T-helper 1 cell (primary cell): ENCODE measurements at places on chromosomes 4 and X.

GRCh38 chr4:11415409-11416070 is 13.2 kb downstream of the HS3ST1 start:
- DNase-seq = no peak

- no peak for DNase-seq
Observed at GRCh38 chr4:138978600-138978999, 37.0 kb upstream of the NOCT start.

DNA sequence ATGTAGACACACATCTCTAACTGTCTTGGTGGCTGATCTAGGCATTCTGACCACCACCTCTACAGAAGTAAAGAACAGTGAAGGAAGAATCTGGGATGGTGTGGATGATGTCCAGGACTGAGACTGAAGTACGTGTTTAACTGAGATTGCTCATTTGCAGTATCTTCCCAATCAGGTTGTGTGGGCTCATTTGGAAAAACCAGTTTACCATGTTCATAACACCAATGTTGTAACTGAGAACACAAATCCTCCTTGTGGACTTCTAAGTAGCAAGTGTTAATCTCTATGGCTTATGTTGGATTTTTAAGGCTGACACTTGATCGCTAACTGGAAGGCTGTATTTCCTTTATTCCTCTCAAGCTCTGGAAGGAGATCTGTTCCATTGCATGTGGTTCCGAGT is 144.7 kb downstream of the ZNF518B start:
- DNase-seq = no peak

GRCh38 chr4:31187979-31188378 is 467.8 kb downstream of the PCDH7 start:
- DNase-seq = no peak

DNA sequence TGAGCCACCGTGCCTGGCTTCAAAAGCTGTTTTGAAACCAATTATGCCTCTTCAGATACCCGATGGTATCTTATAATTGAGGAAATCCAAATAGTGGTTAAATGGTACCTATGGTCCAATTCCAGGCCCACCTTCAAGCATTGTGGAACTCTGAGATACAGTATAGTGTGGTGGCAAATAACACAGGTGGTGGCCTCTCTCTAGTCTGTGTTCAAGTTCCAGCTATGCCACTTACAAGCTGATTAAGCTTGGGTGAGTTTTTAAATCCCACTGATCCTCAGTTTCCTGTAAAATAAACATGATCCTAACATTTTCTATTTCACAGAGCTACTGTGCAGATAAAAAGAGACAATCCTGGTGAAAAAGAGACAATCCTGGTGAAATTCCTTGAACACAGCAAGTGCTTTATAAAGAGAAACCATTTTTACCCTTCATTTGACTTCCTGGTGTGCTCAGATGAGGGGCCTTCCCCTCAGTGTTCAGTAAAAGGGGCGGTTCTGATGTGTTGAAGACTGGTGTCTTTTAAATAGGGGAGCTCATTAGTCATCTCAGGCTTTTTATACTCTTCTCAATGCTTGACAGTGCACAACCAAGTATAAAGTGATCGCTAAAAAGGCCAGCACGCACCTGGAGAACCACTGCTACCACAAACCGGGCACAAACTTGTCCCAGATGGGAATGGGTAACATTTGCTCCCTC is 30.8 kb upstream of the CD40LG start:
- no peak for DNase-seq

DNA sequence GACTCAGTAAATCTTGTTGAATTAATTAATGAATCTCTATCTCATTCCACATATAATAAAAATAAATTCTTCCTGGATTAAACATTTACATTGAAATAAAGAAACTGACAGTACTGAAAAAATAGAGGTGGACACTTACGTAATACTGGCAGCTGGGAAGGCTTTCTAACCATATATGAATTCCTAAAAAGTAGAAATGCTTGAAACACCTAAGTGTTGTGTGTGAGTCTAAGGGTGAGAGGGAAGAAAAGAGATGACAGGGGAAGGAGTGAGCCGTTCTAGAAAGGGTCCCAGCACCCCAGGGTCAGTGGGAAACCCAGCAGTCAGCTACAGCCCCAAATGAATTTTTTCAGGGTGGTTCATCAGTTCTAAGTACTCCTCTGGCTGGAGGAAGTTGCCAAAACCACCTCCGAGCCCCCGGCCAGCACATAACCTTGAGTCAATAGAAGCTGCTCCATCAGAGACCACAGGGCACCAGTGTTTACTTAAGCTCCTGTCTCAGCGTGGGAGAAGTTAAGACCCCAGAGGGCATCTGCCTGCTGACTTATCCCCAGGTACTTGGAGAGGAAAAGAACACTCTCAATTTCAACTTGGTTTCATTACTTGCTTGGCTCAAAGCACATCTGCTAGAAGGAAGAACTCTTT is 18.3 kb downstream of the GAB3 start:
- DNase-seq = no peak

- no peak for DNase-seq
Observed at GRCh38 chr4:89538886-89539285, 231.3 kb upstream of the GPRIN3 start.

DNA sequence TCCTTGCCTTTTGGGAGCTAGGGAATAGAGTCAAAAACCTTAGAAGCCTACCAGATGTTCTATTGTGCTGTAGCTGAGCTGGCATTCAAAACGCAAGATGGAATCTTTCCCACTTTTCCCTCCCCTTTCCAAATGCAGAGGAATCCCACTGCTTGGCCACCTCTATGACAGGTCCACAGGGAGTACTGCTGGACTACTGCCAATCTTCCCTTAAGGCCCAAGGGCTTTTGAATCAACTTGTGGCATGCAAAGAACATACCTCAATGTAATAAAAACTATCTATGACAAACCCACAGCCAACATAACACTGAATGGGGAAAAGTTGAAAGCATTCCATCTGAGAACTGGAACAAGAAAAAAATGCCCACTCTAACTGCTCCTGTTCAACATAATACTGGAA is 139.2 kb upstream of the AGTR2 start:
- no peak for DNase-seq

GRCh38 chr4:47031011-47031678 is at the start of gene GABRB1:
GABRB1 (plus strand) TSS chr4:47031567.
- no peak for DNase-seq

DNA sequence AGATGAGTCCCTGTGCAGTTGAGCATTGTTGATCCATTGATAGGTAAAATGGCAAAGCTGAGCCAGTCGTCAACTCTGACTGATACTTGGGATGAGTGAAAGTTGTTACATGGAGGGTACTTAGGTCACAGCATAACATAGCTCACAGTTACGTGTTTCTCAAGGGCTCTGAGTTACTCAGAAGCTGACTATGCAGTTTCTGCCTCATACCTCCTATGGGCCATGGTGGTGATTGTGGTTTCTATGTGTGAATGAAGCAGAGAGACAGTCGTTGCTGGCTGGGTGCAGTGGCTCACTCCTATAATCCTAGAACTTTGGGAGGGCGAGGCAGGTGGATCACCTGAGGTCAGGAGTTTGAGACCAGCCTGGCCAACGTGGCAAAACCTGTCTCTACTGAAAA is 30.8 kb downstream of the FRMPD3 start:
- DNase-seq = no peak

- no peak for DNase-seq
Observed at GRCh38 chrX:40433160-40433559, 147.6 kb upstream of the ATP6AP2 start.

DNA sequence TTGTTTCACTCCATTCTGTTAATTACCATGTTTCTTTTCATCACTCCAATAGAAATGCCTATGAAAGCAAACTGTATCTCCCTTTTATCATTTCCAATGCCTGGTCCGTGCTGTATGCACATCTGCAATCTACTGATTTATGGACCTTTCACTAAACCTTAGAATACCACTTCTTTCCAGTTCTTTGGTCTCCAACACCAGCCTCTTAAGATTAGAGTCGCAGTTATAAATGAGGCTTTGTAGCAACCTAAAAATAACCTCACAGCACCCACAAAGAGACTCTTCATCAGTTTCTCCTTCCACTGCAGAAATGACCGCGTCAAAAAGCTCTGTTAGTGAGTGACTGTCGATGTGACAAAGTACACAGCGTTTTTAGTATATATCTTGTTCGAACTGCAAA is 282.6 kb downstream of the ADGRA3 start:
- no peak for DNase-seq

DNA sequence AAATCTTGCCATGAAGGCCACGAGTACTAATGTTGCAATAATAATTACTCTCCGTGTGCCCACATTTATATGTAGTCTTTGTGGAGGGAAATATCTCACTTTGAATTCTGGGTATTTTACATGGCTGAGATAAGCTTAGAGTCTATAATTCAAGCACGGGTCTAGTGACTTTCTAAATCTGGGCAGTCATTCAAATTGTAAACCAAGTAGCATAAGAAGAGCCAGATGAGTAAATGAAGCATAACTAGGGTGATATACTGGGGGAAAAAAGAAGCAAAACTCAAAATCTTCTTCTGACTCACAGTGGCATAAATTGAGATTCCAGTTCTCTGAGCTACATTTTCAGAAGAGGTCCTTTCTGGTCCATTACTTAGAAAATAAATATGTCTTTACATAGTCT is 53.0 kb downstream of the MAPK10 start:
- DNase-seq = no peak

- no peak for DNase-seq
Observed at GRCh38 chr4:138405466-138405891, 163.3 kb upstream of the SLC7A11 start.

DNA sequence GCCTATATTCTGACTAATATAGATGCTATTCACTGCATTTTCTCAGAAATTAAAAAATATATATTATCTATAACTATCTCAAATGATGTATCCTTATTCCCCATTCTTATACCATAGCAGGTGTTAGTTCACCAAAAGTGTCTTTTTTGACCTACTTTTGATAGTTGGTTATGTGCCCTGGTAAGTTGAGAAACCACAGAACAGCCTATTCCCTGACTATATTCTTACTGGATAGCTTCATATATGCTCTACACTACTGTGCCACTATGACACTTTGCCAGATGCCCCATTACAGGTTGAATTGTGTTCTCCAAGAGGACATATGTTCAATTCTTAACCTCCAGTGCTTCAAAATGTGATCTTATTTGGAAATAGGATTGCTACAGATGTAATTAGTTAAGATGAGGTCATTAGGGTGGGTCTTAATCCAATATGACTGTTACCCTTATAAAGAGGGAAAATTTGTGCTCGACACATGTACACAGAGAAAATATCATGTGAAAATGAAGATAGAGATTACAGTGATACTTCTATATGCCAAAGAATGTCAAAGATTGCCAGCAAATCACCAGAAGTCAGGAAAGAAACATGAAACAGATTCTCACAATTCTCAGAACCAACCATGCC is 76.1 kb downstream of the LRBA start:
- DNase-seq = no peak

DNA sequence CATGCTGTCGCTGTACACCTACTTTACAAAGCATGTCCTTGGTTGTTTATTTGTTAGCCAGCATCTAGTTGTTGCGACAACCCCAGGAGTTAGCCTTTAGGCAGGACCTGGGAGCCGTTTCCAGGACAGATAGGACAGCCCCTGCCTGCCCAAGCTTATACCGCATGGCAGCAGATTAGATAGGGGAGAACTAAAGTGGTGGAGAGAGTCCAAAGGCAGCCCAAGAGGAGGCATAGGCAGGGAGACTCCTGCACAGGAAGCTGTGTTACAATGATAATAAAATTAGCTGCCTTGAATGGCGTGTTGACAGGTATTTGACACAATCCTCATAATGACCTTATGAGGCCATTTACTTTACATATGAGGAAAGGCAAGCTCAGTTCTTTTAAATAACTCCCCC is 13.0 kb downstream of the NSDHL start:
- DNase-seq = no peak

DNA sequence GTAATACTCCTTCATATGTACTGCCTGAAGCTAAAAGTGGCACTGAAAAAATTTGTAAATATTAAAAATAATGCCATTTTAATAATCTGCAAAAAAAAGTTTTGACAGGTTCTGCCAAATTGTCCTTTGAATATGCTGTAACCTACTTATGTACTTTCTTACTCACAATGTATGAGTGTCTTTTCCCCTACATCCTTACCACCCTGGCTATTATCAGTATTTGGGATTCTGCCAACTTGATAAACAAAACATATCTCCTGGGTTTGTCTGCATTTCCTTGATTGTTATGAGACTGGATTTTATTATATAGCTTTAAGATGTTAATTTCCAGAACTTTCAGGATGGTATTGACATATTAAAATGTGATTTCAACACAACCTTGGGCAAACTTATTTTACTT is 187.9 kb downstream of the CHM start:
- no peak for DNase-seq

DNA sequence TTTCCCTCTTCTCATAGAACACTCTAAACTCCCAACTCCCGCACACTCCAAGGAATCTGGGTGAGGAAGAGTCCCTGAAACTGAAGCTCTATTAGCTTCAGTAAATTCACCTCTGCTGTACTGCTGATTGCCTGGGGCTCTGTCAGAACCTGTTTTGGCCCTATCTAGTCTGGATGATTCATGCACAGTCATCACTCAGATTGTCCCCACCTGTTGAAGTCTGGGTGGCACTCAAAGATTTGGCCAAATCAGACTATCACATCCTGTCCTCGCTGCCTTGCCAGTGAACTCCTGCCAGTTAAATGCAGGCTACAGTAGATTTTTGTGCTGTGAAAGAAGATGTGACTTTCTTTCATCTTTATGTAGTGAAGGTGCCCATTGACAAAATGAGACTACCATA is 63.5 kb upstream of the EMCN start:
- DNase-seq = no peak

- no peak for DNase-seq
Observed at GRCh38 chr4:1594871-1595788, 89.0 kb downstream of the FAM53A start.

- no peak for DNase-seq
Observed at GRCh38 chrX:29233592-29234183, 646.4 kb downstream of the IL1RAPL1 start.

DNA sequence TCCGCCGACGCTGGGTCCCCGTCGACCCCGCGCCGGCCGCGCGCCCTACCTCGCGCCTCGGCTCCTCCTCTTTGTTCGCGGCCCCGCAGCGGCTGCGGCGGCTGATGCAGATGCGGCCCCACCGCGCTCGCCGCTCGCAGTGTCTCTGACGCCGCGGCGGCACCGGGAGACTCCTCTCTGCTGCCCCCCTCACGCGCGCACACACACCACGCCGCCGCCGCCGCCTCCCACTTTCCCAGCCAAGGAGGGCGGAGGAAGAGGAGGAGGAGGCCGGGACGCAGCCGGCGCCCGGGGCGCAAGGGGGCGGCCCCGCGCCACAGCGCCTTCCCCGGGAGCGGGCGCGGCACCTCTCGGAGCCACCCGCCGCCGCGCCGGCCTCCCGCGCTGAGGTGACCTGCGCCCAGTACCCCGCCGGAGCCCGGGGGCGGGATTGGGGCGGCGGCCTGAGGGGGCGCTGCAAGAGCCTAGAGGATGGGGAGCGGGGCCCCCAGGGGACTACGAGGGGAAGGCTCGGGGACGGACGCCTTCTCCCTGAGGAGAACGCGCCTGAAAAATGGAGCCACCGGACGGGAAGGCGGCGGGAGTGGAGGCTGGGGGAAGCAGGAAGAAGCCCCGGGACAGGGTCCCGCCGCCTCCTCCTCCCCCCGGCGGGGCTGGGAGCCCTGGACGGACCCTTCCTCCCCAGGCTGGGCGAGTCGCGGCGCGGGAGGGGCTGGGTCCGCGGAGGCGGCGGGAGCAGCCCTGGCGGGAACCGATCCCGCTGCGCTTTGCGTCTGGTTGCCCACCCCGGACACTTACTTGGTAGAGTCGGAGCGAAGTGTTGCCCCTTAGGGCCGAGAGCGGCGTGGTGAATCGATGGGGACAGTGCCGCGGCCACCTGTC is at the start of gene SH3RF1:
Gene SH3RF1, minus strand, starts transcription at position 147 of the 882 bp plus-strand sequence. CDS start 1,744 bp downstream, outside the sequence.
- DNase-seq = peak; percentile 13
